ENCODE measurements at places on chromosomes 5 and 9.
A peak's percentile ranks its signal among the peaks of the same experiment; 100 is the strongest.

DNA sequence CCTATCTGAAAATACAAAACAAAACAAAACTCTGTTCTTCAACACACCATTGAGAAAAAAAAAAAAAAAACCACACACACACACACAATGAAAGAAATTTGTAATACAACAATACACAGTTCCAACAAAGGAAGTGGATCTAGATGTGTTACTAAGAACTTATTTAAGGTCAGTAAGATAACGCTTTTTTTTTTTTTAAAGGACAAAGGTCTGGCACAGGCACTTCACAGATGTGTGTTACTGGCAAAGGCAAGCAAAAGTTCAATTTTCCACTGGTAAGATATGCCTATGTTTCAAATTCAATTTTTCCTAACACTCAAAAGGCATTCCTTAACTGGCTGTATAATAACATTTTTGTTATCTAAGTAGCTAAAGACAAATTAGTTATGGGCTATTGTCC, 3.6 kb downstream of the RFK start:
- no peak for DNase-seq

GRCh38 chr9:96394832-96395496, 11.5 kb upstream of the SLC35D2 start:
- DNase-seq = no peak

GRCh38 chr9:137077758-137078693, 709 bp downstream of the UAP1L1 start:
- DNase-seq = peak; percentile 75

DNA sequence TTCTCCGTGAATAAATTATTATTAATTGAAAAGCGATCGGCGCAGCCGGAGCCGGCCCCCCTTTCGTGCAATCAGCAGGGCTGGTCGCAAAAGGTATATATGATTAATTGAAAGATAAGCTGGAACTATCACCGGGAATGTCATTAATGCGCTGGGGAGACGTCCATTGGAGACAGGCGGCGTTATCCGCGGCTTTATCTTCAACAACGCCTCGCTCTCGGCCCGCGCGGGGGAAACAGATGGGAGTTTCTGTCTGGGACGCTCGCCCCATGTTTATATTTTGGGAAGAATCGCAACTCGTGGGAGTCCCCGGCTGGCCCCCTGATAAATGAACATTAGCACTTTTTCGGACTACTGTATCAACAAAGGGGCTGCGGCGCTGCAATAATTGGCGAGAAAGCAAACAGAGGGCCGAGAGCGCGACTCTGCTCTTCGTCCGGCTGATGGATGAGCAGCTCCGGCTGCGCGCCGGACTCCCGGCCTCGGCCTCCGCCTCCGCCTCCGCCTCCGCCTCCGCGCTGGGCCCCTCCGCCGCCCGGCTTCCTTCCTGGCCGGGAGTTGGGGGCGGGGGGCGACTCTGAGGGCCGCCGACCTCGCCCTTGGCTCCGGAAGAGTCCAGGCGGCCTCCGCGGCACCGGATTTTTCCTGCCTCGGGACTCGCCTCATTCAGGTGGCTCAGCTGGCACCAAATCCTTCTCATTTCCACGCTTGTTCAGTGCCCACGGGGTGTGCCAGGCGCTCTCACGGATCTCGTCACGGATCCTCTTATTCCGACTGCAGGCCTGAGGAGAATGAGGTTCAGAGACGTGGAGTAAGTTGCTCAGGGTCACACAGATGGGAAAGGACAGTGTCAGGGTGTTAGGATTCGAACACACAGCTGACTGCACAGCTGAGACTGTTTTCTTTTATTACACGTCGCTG, 3.6 kb upstream of the NKX2-5 start:
- peak; percentile 48 for DNase-seq

DNA sequence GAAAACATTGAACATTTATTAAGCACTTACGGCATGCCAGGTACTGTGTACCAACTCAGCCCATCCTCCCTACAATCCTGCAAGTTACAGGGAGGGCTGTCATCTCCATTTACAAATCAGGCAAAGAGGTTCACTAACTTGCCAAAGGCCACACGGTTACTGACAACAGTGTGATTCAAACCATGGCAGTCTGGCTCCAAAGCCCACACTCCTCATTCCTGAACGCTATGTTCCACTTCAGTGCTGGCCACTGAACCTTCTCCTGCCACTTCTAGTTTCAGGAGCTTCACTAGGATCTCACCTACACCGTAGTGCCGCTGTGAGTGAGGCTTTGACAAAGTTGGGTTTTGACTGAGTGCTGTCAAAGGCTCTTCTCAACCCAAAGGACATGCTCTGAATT, 7.2 kb upstream of the LIFR start:
- DNase-seq = no peak

GRCh38 chr5:1219098-1219767, 5.9 kb upstream of the SLC6A18 start:
- no peak for DNase-seq

DNA sequence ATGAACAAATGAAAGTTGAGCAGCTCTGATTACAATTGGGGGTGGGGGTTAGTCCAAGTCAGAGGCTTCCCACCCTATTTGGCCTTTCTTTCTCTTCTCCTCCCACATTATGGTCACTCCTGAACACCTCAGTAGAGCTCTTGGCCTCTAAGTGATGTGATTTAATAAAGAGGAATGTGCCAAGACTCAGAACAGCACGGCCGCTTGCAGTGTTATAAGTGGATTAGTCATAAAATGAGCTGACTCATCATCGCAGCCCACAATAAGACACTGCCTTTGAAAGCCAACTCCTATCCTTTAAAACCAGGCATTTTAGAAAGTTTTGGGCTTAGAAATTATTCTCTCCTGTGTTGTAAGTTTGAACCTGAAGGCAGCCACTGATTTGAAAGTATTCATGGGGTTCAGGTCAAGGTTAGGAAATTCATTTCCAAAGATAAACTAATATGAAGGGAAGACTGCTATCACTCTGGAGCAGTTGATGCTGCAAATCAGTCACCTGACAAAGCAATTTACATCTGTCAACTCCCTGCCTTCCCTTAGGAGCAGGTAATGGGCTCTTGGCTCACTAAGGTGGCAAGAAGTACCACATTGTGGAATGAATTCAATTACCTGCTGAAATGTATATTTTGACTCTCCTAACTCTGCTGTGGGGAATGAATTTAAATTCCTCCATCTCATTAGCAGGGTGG, 283.6 kb upstream of the NMUR2 start:
- DNase-seq = peak; percentile 76

All from DMS53 (cell line).